ENCODE measurements at places on chromosomes 2 and 18. TPM values are rescaled to one million over a fixed set of nuclear protein-coding genes. Genes with fewer than 3 reads are reported as not detected.

RALB gene
- 45.4 TPM for total RNA-seq

FIGN gene
- not detected for total RNA-seq

UGT1A8 gene
- not detected for total RNA-seq

ZAP70 gene
- 297 TPM for total RNA-seq

DSG1 gene
- total RNA-seq = not detected

DNA sequence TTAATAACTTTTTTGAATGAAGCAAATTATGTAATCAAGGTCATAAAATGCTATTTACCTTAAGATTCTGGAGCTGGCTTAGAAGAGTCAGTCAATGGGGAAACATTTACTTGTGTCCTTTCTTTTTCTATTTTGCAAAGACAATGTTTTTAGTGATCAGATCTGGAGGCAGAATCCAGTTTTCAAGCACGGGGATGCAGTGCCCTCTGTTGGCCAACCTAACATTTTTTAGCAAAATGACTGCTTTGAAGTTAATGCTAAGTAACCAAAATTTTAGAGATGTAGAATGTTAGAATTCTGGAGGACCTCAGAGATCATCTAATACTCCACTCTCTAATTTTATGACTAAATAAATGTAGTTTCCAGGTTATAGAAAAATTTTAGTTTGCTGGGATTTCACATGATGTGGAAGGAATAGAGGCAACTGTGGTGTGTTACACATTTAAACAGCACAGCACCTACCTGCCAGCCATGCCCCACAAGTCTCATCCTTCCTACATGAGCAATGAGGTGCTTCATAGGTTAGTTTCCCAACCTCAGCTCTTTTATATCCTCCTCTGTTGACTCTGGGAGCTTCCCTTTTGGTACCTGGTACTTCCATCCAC lies 23.6 kb upstream of the SLC9A4 start:
- H3K27ac ChIP-seq = peak overlapping the region; percentile 47
- peaks cover 22% of the 10 kb centered on the region for H3K4me1 ChIP-seq
- DNase-seq = peak; percentile 81

GRCh38 chr2:74619651-74620297 lies 28.4 kb downstream of the M1AP start:
- peaks cover 12% of the 10 kb centered on the region for H3K4me1 ChIP-seq
- no peak overlapping the region for H3K27ac ChIP-seq

GRCh38 chr18:5625076-5625475 lies 81.3 kb upstream of the EPB41L3 start:
- peaks cover 6% of the 10 kb centered on the region for H3K4me1 ChIP-seq
- peaks cover 16% of the 10 kb centered on the region for H3K27me3 ChIP-seq
- H3K4me3 ChIP-seq = no peak overlapping the region
- DNase-seq = no peak

DNA sequence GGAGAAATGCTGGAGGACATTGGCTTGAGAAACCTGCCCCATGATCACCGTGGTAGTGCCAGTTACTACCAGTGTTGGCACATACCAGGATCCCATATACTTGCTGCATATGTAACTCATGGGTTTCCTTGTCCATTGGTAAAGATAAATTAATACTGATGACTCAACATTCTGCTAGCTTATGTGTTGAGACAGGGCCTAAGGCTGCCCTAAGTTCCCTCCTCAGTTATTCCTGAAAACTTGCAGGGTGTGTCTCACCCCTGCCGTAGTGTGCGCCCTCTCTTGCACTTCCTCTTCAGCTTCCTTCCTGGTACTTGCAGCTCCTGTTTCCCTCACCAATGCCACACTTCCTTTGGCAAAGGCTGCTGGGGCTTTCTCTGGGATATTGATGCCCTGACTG lies 4.3 kb upstream of the INO80C start:
- H3K4me1 ChIP-seq = peaks cover 13% of the 10 kb centered on the region
- peaks cover 3% of the 10 kb centered on the region for H3K27me3 ChIP-seq
- DNase-seq = no peak
- no peak overlapping the region for H3K4me3 ChIP-seq

DNA sequence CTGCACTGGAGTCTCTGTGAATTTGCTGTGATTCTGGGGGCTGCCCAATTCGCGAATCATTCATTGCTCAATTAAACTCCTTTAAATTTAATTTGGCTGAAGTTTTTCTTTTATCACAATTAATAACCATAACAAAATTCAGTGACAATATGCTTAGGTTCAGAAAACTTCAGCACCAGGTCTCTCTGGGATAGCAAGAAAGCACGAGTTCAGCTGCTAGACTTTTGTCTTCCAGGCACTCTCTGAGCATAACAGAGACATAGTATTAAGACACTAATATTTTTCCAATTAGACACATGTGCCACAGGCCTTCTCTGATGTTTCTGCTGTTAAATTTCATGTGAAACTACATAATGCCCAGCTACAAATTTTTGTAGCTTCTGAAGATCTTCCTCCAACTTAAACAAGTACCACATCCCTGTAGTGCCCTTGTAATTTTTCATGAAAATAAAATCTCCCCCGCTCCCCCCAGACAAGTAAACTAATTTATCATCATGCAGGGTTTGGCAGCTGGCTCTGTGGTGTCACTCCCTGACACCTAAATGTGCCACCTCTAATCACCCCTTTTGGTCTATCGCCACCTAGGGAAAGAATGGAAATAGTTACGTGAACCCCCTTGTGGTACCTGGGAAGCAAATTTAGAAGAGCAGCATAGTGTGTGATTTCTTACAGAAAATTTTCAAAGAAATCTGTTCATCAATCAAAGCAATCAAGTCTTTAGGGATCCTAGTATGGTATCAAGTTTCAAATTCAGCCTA lies 94.1 kb downstream of the CSRNP3 start:
- H3K36me3 ChIP-seq = no peaks in the 10 kb centered on the region
- H3K4me3 ChIP-seq = no peak overlapping the region
- no peak overlapping the region for H3K27ac ChIP-seq
- no peaks in the 10 kb centered on the region for H3K4me1 ChIP-seq

DNA sequence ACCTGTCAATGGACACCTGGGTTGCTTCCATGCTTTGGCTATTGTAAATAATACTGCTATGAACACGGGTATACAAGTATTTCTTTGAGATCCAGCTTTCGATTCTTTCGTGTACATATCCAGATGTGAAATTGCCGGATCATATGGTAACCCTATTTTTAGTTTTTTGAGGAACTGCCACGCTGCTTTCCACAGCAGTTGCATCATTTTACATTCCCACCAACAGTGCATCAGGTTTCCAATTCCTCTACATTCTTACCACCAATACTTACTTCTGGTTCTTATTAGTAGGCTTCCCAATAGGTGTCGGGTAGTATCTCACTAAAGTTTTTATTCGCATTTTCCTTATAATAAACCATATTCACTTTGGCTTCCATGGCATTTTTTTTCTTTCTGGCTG lies 69.6 kb downstream of the PID1 start:
- no peaks in the 10 kb centered on the region for H3K27me3 ChIP-seq
- no peak for DNase-seq
- H3K36me3 ChIP-seq = no peaks in the 10 kb centered on the region
- no peak overlapping the region for H3K4me3 ChIP-seq

DNA sequence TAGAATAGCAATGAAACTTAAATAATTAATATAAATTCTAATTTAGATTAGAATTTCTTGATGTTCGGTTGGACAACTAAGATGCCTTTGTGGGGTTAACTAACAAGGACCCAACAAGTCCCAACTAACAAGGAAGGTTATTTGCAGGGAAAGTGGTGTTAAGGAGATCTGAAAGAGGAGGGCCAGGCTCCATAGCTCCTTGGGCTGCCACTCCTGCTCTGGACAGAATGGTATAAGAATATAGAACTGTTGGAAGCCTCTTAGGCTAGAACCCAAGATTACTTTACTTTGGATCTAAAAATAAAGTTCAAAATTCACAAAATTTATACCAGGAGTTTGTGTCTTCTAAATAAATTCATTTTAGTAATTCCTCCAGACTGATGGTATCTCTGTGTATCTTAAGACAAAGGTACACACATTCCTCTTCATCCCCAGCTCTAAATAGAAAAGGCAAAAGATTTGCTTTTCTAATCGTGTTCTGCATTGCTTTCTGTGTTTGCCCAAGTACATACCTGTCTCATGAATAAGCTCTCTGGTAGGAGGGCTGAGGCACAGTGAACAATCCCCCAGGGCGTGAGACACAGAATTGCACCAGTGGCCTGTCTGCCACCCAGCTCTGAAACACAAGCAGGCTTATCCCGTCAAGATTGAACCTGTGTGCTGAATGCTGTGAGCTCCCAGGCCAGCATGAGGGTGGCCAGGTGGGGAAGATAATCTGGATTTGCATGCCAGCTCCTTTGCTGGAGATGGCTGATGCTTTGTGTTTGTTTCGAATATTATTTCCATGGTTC lies 176.0 kb downstream of the ACKR3 start:
- H3K27me3 ChIP-seq = peaks cover 10% of the 10 kb centered on the region
- no peaks in the 10 kb centered on the region for H3K36me3 ChIP-seq
- H3K27ac ChIP-seq = no peak overlapping the region

GRCh38 chr2:74922592-74923227 lies 35.7 kb upstream of the POLE4 start:
- no peak overlapping the region for H3K4me3 ChIP-seq
- no peak overlapping the region for H3K27ac ChIP-seq
- no peak for DNase-seq
- H3K27me3 ChIP-seq = peaks cover 23% of the 10 kb centered on the region

- H3K4me1 ChIP-seq = no peaks in the 10 kb centered on the region
- H3K27ac ChIP-seq = no peak overlapping the region
- H3K36me3 ChIP-seq = peaks cover 42% of the 10 kb centered on the region
- no peaks in the 10 kb centered on the region for H3K27me3 ChIP-seq
- no peak overlapping the region for H3K4me3 ChIP-seq
- DNase-seq = no peak
Observed at GRCh38 chr2:200913654-200914053, 24.5 kb downstream of the NIF3L1 start.

DNA sequence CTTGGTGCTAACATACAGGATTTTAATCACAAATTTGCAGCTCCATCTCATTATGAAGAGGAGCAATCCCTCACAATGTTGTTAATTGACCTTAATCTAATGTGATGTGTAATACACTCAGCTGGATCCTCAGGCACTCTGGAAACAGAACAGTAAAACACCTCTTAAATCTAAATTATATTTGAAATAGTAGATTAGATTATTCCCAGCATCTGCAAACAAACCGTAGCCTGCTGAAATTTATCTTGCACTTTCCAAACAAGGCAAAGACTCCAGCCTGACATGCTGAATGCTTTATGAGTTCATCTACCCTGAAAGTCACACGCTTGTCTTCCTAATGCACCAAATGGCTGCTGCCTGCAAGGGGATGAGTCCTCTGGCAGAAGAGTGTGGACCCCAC lies 402.3 kb upstream of the GYPC start:
- no peak for DNase-seq
- no peaks in the 10 kb centered on the region for H3K4me1 ChIP-seq
- no peaks in the 10 kb centered on the region for H3K36me3 ChIP-seq
- no peak overlapping the region for H3K27ac ChIP-seq
- H3K4me3 ChIP-seq = no peak overlapping the region
